ENCODE measurements at places on chromosomes 11 and 22.

DNA sequence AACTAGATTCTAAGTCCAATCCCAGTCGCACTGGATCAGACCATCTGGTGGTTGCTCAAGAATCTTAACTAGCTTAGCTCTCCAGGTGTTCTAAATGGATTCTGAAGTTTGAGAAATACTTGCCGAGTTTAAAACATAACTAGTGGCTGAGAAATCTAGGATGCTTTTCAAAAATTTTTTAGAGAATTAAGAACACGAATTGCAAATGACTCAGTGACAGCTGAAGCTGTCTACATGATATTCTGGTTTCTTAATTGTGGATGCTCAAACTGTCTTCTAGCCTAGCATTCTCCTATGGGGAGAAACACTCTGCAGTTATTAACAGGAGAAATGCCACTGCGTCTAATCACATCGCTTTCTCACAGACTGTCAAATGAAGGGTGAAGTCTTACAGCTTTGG lies 20.2 kb upstream of the TP53AIP1 start:
- DNase-seq, result no peak

GRCh38 chr11:18065572-18065971 lies 19.5 kb upstream of the TPH1 start:
- DNase-seq, result no peak

- DNase-seq, result peak; percentile 25
These were observed 1.3 kb upstream of the CLDN25 start for GRCh38 chr11:113778111-113778910.

DNA sequence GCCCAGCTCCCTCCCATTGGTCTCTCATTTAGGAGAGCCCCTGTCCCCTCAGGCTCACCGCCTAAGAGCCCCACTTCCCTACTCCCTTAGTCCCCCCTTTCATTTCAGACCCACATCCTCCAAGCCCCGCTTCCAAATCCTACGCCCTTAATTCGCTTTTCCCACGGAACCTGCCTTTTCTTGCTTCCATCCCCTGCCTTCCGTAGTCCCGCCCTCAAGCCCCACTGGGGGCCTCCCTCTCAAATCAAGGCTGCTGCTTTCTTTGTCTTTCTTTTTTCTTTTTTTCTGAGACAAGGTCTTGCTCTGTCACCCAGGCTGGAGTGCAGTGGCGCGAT lies 396 bp downstream of the CCDC157 start:
- no peak for DNase-seq

DNA sequence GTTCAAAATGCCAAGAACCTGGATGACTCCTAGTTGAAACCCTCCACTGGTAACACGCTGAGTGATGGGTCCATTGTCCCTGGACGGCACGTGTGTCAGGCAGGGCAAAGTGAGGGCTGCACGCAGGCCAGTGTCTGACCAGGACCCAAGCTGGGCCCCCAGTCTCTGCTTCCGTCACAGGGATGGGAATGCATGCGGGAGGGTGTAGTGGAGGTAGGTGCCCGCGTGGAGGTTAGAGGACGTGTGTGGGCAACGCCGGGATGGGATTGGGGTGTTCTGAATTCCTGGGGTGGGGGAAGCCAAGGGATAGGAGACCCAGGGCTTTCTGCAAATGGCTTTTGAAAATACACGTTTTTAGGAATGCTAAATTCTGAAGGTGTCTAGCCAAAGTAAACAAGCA lies 943.3 kb downstream of the BRD1 start:
- DNase-seq, result no peak

DNA sequence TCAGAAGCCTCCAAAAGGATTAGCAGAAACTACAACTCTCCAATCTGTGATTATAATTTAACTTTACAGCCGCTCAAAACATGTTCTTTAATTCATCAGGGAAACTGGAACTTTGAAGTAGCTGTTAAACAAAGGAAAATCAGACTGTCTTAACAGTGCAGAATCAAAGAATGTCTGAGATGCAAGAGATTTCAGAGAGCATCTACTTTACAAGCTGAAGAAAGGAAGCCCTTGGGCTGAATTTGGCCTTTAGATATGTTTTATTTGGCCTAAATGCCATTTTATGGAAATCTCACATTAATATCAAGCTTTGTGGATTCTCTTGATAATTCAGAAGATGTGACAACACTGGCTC lies 281.5 kb upstream of the CTSC start:
- no peak for DNase-seq

- peak; percentile 61 for DNase-seq
These were observed 21.4 kb upstream of the ACER3 start for GRCh38 chr11:76839311-76839710.

- DNase-seq, result no peak
These were observed 26.4 kb downstream of the HIRA start for GRCh38 chr22:19405133-19405532.

DNA sequence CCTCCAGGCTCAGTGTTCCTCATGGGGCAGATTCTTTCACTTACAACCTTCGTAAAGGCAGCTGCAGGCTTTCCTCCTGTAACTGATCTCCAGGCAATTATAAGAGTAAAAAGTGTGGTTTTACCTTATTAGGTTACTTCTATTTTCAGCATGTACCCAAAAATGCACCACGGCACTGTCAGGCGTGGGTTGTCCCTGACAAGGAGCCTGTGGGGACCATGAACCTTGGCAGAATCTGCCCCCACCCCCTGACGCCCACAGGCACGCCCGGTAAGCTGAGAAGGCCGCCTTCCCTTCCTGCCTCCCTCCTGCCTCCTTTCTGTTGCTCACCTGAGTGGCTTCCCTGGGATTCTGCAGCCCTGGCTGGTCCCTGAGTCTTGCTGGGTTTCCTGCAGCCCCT lies 1383.3 kb downstream of the TBC1D22A start:
- no peak for DNase-seq

DNA sequence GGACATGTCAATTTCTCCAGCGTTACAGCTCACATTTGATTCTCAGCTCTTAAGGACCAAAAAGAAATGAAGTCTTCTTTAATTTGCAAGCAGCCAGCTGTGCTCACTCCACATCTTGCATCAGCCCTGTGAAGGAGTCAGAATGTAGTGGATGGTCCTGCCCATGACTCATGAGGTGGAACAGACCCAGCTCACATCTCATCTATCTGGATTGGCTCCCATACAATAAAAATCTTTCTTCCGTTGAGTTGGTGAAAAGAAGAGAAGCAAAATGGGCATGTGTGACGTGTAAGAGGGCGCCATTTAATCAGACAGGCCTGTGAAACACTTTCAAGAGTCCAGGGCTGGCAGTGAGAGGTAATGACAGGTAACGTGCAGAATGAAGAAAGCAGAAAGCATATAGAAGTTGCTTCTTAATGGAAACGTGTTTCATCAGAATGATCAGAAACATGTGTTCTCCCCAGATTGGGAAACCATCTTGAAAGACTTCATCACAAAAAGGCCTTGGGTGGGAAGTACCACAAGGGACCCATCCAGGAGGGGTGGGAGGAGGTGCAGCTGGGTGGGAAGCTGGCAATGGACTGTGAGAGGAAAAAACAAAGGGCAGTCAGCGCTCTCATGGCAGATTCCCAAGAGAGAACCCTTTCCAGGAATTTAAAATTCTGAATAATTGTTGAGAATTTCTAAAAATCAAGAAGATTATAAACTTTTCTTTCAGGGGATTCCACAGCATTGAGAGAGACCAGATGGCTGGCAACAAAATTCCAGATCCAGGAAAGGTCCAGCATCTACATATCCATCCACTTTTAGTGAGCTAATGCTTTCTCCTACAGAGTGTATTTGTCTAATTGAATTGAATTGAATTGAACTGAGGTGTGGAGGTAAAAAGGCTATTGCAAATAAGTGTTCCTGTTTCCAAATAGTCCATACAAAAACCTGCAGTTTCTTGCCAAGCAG lies 57.0 kb downstream of the ETS1 start:
- DNase-seq, result no peak

DNA sequence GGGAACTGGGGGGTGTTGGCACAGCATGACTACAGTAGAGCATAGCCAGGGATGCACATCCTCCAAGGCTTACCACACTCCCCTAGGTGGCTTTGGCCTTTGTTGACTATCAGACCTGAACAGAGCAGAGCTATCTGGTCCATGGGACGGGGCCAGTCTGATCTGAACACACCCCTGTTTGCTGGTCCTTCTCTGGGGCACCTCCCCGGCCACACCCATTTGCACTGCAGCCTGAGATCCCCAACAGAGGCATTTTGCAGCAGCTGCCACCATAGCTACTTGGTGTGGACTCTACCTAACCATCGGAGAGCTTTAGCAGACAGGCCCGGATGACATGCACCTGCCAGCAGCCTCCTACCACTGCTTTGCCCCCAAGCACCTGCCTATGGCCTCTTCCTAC lies 75.8 kb upstream of the NOX4 start:
- DNase-seq, result no peak

- no peak for DNase-seq
These were observed 123.5 kb downstream of the BUD13 start for GRCh38 chr11:116649268-116649667.

- DNase-seq, result no peak
These were observed 451.3 kb upstream of the KIRREL3 start for GRCh38 chr11:127451861-127452260.

DNA sequence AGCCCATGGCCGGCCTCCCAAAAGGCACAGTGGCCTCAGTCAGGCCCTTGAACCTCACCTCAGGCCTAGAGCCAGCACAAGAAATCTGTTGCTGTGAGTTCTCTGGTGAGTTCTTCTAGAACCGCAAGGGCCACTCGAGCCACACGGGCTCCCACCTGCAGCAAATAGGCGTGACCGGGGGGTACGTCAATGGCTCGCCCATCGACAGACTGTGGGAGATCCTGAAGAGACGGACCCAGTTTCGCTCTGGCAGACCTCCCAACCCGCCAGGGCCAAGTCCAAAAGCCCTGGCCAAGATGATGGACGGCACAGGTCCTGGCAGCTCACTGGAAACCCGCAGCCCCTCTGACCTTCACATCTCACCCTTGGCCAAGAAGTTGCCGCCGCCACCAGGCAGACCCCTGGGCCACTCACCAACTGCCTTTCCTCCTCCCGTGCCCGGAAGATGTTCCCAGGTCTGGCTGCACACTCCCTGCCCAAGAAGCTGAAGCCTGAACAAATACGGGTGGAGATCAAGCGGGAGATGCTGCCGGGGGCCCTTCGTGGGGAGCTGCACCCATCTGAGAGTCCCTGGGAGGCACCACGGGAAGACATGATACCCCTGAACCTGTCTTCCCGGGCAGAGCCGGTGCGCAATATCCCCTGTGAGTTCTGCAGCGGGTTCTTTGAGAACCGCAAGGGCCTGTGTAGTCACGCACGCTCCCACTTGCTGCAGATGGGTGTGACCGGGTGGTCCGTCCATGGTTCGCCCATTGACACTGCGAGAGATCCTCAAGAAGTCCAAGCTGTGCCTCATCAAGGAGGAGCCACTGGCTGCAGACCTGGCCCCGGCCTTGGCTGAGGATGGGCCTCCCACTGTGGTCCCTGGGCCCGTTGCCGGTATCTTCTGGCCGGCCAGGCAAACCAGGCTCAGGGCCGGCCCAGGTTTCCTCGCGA lies 544.2 kb upstream of the CCDC179 start:
- DNase-seq, result no peak

DNA sequence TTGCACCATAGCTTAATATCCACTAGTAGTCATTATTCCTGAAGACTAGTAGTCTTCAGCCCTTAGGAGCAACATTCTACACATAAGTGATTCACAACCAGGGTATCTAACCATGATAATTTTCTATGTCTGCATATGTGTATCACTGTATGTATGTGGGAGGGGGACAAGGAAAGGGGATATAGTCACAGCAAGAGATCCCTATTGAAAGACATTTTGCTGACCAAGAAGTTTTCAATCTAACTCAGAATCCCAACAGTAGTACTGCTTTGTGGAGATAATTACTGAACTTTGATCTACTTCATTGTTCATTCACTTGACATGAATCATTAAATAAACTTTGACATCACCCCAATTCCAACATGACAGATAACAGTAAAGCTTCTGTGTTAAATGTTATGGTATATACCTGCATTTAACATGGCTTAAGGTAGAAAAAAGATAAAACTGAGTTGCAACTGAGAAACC lies 10.3 kb downstream of the PIK3C2A start:
- no peak for DNase-seq

DNA sequence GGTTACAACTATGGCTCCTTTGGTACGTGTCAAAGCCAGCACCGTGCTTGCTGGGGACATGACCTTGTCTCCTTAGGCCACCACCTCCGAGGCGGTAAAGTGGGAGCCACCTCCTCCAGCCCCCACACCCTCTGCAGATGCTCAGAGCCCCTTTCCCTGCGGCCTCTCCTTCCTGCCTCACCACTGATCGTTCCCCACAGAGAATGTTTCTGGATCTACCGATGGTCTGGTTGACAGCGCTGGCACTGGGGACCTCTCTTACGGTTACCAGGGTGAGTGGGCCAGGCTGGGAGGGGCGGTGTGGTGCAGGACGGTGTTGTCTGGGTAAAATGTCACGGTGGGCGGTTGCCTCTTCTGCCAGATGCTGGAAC lies 8.9 kb downstream of the SIDT2 start:
- DNase-seq, result no peak

GRCh38 chr11:47314992-47315391 lies 37.5 kb downstream of the MYBPC3 start:
- DNase-seq, result no peak

GRCh38 chr11:94954753-94955152 lies 18.6 kb downstream of the CWC15 start:
- no peak for DNase-seq

- no peak for DNase-seq
These were observed 34.4 kb downstream of the FBXO7 start for GRCh38 chr22:32509045-32509444.

- DNase-seq, result no peak
These were observed 621 bp downstream of the HMOX1 start for GRCh38 chr22:35381424-35382009.

DNA sequence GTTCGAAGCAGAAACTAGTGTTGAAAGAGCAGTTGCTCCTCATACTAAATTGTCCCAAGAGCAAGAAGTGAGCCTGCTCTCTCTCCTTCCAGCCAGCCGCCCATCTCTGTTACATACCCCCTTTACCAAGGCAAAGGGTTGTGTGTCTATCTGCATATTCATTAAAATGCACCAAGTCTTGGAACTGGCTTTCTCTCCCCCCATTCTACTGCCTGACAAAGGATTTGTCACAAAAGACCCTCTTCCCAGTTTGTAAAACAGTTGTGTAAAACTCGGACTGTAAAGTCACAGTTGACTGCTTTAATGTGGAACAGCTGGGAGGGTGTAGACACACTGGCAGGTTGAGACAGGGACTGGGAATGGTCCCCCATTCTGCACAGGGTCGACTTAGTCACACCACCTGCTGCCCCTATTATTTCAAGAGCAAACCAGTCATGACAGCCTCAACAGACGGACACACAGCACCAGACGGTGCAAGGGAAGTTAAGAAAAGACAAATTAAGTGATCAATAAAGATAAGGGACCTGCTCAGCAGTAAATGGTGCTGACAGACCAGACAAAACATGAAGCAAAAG lies 60.0 kb upstream of the HTATIP2 start:
- DNase-seq, result no peak

GRCh38 chr11:65187971-65188461 lies 6.3 kb downstream of the CAPN1 start:
- no peak for DNase-seq

Measured in OCI-M1 (cell line).